Upper lobe of left lung (tissue), 6 donors: ENCODE measurements at places on chromosomes 2 and 18. TPM values are rescaled to one million over a fixed set of nuclear protein-coding genes. Genes with fewer than 3 reads are reported as not detected.

Gene NEU2
- total RNA-seq: not detected

Gene SERPINB12
- not detected for total RNA-seq

Gene CCDC178
- not detected for total RNA-seq

Gene SATB2
- 9.4 TPM for total RNA-seq

Gene WNT10A
- total RNA-seq: not detected

Gene ALKAL2
- total RNA-seq: 25.2 TPM

Gene MYO5B
- 95.2 TPM for total RNA-seq

Gene NOSTRIN
- total RNA-seq: 37.7 TPM

- H3K4me1 ChIP-seq: peaks cover 3% of the 10 kb centered on the region
- no peaks in the 10 kb centered on the region for H3K36me3 ChIP-seq
- peak overlapping the region; percentile 36 for H3K27ac ChIP-seq
- DNase-seq: no peak
These were observed 179.6 kb downstream of the KLHL29 start for GRCh38 chr2:23564615-23564960.

GRCh38 chr2:145596416-145596815 is 1076.5 kb upstream of the ZEB2 start:
- no peaks in the 10 kb centered on the region for H3K4me1 ChIP-seq
- no peaks in the 10 kb centered on the region for H3K27me3 ChIP-seq
- no peak overlapping the region for H3K4me3 ChIP-seq
- no peak for DNase-seq

- H3K4me1 ChIP-seq: no peaks in the 10 kb centered on the region
- H3K36me3 ChIP-seq: no peaks in the 10 kb centered on the region
- H3K4me3 ChIP-seq: no peak overlapping the region
- no peak for DNase-seq
- no peak overlapping the region for H3K27ac ChIP-seq
These were observed 210.4 kb upstream of the DSEL start for GRCh38 chr18:67726882-67727281.

DNA sequence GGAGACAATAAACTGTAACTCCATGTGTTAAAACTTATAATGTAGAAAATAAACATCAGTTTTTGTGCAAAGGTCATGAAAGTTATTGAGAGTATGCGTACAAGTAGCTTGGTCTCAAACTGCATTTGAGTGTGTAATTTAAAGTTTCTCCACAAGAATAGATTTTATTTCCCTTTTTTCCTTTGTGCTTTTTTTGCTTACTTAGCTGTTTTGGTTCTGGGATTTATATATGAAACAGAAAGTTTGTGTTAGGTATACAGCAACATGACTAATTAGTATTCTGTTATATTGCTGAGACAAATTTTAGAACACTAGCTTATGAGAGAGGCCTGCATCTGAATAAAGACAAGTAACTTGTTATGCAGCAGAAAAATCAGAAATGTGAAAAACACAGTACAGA is 67.5 kb downstream of the GTF2A1L start:
- no peak overlapping the region for H3K4me3 ChIP-seq
- H3K27me3 ChIP-seq: no peaks in the 10 kb centered on the region
- H3K4me1 ChIP-seq: no peaks in the 10 kb centered on the region
- H3K36me3 ChIP-seq: no peaks in the 10 kb centered on the region
- no peak overlapping the region for H3K27ac ChIP-seq
- DNase-seq: no peak

GRCh38 chr2:1550076-1550475 is 136.8 kb downstream of the TPO start:
- H3K36me3 ChIP-seq: no peaks in the 10 kb centered on the region
- H3K27ac ChIP-seq: no peak overlapping the region
- H3K4me1 ChIP-seq: peaks cover 22% of the 10 kb centered on the region
- H3K27me3 ChIP-seq: no peaks in the 10 kb centered on the region
- DNase-seq: no peak
- H3K4me3 ChIP-seq: no peak overlapping the region

GRCh38 chr2:223943135-223943534 is 2.0 kb downstream of the WDFY1 start:
- DNase-seq: no peak
- no peak overlapping the region for H3K4me3 ChIP-seq

DNA sequence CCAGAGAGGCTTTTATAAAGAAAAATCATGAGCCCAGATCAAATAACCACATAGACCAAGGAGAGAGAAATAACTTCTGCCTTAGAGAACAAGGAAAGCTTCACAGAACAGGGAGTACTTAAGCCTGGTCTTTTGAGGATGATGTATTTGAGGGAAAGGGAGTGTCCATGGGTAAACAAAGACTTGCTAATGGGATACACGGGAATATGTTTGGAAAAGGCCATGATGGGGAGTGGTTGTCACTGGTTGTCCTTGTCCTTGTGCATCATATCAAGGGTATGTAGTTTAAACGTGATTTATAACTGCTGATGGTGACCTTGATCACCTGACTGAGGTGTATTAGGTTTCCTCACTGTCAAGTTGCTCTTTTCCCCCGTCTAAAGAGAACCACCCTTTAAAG is 169.9 kb downstream of the FAM210A start:
- H3K27ac ChIP-seq: no peak overlapping the region
- no peak for DNase-seq
- H3K4me3 ChIP-seq: no peak overlapping the region
- peaks cover 6% of the 10 kb centered on the region for H3K4me1 ChIP-seq

DNA sequence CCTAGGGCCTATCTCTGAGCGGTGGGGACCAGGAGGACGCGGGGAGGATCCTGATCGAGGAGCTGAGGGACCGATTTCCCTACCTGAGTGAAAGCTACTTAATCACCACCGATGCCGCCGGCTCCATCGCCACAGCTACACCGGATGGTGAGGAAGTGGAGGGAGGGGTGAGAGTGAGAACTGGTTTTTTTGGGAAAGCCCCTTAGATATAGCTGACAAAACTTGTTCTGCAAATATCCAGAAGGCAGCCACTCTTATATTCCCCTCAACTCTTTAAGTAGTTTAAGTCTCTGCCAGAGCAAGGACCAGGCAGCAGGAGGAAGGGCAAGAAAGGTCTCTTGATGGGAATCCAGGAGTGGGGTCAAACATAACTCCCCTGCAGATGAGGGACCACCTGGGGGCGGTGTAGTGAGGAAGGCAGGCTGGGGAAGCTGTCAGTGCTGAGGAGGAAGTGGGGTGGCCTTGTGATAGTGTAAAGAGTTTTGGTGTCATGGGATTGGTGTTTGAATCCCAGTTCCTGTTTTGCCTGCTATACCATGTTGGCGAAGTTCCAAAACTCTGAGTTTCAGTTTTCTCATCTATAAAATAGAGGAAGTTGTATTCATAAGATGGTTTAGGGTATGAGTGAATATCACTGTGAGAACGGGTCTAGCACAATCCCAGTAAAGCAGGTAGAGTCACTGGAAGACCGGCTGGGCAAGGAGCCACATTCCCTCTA is 3.4 kb downstream of the NAGK start:
- H3K27me3 ChIP-seq: no peaks in the 10 kb centered on the region
- H3K36me3 ChIP-seq: peaks cover 39% of the 10 kb centered on the region
- H3K4me3 ChIP-seq: no peak overlapping the region

GRCh38 chr2:72743481-72743880 is 82.4 kb downstream of the EXOC6B start:
- H3K4me3 ChIP-seq: no peak overlapping the region
- no peak for DNase-seq
- no peak overlapping the region for H3K27ac ChIP-seq
- no peaks in the 10 kb centered on the region for H3K27me3 ChIP-seq
- no peaks in the 10 kb centered on the region for H3K4me1 ChIP-seq

GRCh38 chr2:173963323-173963816 is 1.8 kb downstream of the SP3 start:
- no peak for DNase-seq
- no peaks in the 10 kb centered on the region for H3K36me3 ChIP-seq
- peak overlapping the region; percentile 99 for H3K27ac ChIP-seq
- H3K27me3 ChIP-seq: no peaks in the 10 kb centered on the region
- peak overlapping the region; percentile 76 for H3K4me3 ChIP-seq
- peaks cover 39% of the 10 kb centered on the region for H3K4me1 ChIP-seq

DNA sequence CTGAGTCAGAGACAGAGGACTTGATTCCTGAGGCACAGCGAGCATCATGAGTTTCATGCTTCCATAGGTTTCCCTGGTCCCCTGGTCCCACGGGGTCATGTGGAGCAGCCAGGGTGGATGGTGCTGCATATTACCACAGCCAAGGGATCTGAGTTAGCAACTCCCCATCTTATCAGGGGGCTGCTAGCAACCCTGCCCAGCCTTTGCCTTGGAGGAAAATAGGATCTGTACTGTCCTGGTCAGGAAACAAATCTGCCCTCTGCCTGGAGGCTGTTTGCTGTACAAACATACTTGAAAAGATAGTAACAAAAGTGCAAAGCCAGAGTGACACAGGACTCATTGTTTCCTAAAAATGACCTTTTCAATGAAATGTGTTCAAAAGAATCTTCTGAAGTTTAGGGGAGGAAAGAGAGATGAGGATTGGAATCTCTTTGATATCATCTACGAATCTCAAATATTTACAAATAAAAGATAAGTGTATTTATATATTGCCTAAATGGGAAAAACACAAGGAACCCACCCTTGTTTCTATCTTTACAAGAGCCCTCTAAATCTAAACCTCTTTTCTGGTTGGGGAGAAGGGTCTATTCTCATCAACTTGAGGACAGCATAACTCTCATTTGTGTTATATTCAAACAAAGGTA is 194.8 kb downstream of the CD226 start:
- H3K36me3 ChIP-seq: no peaks in the 10 kb centered on the region
- H3K4me1 ChIP-seq: no peaks in the 10 kb centered on the region
- no peak overlapping the region for H3K27ac ChIP-seq
- H3K4me3 ChIP-seq: no peak overlapping the region

DNA sequence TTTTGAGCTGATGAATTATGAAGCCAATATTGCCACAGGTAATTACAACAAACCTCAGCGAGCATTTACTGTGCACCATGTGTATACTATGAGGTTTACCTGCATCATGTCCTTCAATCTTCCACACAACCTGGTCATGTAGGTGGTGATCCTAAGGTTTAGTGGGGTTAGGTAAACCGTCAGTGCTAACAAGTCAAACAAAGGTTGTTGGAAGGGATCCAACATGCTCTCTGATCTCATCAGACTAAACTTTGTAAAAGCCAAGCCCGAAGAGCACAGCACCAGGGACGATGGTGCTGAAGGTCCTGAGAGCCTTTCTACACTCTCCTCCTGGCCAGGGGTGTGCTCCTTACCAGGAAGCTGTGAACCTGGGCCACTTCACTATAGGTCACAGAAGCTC is 29.4 kb downstream of the SH3YL1 start:
- no peak overlapping the region for H3K27ac ChIP-seq
- no peaks in the 10 kb centered on the region for H3K27me3 ChIP-seq
- H3K4me3 ChIP-seq: no peak overlapping the region
- no peak for DNase-seq
- H3K4me1 ChIP-seq: no peaks in the 10 kb centered on the region

DNA sequence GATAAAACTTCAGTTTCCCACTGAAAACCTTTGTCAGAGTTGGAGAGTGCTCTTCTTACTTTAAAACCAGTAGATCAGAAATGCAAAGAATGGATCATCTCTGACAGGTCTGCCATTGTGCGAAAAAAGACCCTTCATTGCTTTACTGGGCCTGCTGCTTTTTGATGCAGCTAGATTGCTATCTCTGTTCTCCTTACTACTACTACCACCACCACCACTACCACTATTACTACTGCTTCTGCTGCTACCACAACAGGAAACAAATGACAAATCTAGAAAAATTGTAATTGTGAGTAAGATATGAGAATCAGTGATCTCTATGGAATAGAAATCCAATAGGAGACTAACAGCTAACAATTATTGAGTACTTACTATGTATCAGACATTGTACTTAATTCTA is 85.8 kb downstream of the PKP4 start:
- peaks cover 15% of the 10 kb centered on the region for H3K4me1 ChIP-seq
- H3K27me3 ChIP-seq: no peaks in the 10 kb centered on the region
- no peaks in the 10 kb centered on the region for H3K36me3 ChIP-seq
- no peak for DNase-seq
